Activated naive CD4-positive, alpha-beta T cell treated with Interleukin-2 at 50 U/mL for 16 hours (primary cell): ENCODE measurements at places on chromosomes 4 and X.

DNA sequence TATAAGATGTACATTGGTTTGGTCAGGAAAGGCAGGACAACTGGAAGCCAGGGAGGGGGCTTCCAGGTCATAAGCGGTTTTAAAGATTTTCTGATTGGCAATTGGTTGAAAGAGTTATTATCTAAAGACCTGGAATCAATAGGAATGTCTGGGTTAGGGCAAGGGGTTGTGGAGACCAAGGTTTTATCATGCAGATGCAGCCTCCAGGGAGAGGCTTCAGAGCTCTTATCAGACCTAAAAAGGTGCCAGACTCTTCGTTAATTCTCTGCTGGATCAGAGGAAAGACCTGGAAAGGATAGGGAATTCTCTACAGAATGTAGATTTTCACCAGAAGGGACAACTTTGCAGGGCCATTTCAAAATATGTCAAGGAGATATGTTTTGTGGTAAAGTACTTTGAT, 62.8 kb downstream of the BEX3 start:
- no peak for DNase-seq

DNA sequence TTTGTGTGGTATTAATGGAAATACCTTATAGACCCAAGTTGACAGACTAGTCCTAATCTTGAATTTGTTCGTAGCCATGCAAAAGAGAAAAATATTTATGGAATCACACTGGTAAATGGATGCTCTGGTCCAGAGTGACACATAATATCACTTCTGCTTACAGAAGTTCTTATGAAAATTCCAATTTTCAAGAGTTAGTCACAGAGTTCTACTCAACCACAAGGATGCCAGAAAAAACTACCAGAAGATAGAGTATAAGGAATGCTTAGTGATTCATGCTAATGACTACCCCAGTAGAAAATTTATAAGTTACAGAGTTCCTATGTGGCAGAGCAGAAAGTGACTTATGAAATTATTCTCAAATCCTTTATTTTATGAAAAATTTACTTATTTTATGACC, 1384.8 kb downstream of the FAM133A start:
- DNase-seq, result no peak

- DNase-seq, result no peak
These were observed 38.5 kb downstream of the SMAD1 start for GRCh38 chr4:145520172-145520571.

GRCh38 chr4:6641164-6641970, 882 bp downstream of the MRFAP1 start:
- peak; percentile 56 for DNase-seq

GRCh38 chr4:183636923-183637322, 22.1 kb downstream of the RWDD4 start:
- DNase-seq, result no peak

- DNase-seq, result no peak
These were observed 21.2 kb downstream of the FGFBP1 start for GRCh38 chr4:15917297-15917696.

DNA sequence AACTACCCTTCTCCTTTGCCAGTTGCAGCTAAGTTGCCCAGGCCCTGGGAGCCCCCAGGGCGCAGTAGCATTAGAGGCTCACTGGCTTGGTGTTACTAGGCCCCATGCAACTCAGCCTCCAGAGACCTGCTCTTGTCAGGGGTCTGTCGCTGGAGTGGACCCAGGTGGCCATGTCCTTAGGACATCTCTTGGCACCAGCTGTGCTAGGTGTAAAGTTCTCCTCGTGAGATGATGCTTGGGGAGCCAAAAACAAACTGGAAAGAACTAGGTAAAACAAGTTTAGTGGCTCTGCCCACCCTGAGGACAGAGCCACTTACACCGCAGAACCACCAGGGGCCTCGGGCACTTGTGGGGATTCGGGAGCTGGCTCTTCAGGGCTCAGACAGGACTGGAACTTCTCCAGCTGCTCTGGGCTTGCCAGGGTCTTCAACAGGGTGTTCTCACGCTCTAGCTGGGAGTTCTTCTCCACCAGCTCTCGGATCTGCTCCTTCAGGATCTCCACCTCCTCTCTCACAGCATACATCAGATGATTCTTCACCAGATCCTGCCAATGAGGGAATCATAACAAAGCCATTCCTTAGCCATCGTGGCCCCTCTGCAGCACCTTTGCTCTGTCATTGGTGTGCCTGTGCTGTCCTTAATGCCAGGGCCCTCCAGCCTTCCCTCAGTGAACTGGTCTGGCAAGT, 61.2 kb downstream of the TSC22D3 start:
- peak; percentile 8 for DNase-seq

GRCh38 chr4:145101091-145101490, 3.0 kb downstream of the ABCE1 start:
- no peak for DNase-seq

DNA sequence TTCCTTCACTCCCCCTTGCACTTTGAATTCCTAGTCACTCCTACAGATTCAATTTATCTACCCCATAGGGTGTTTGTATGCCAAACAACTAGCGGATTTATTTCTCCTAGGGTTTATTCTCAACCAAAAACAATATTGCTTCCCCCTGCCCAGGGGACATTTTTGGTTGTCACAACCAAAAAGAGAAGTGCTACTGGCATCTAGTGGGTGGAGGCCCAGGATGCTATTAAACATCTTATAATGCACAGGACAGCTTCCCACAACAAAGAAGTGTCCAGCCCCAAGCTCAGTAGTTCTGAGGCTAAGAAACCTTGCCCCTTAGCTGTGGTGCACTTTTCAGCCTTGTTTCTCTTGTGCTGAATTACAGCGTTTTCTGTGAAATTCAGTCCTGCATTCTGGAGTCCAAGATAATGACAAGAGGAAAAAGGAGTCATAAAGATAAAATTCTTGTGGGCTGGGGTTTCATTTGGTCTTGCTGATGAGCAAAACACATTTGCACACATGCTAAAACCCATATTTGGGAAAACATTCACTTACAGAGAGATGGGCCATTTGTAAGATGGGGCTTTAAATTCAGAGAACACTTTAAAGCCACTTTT, 11.2 kb upstream of the SYTL4 start:
- DNase-seq, result no peak

GRCh38 chrX:125507119-125507518, 187.4 kb downstream of the TEX13C start:
- DNase-seq, result no peak

GRCh38 chr4:107650251-107650650, 69.8 kb downstream of the PAPSS1 start:
- no peak for DNase-seq

DNA sequence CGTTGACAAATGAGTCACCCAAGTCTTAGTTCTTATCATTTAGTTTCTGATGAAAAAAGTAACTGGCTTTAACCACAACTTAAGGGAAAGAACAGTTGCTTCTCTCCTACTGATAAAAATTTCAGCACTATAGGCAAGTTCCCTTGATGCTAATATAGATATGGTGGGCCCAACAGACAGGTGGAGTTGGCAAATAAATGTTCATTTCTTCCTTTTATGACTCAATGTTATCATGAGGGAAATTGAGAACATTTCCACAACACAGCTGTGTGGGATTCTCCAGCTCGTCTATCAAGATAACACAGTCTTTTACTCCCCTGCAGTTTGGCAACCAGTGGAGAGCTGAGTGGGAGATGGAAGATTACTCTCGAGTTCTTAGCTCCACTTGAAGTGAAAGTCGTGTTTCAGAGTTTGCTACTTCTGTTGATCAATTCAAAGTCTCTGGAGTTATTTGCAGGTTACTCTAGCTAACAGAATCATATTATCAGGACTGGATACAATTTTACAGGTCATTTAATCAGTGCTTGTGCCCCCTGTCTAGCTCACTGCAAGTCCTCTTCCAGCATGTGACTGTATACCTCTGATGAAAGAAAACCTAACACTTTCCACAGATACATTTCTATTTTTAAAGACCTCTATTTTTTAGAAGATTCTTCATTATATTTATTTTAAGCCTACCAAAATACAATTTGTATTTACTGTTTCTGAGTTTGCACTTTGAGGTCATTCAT, 270.6 kb upstream of the GK2 start:
- DNase-seq, result no peak
